Temporal lobe (tissue), 4 donors: ENCODE measurements at places on chromosomes 16 and 17. TPM values are rescaled to one million over a fixed set of nuclear protein-coding genes. Genes with fewer than 3 reads are reported as not detected.

Gene ANTKMT
- total RNA-seq = 12.3 TPM

Gene B4GALNT2
- not detected for total RNA-seq

Gene KRT33A
- total RNA-seq = not detected

Gene KCNJ12
- total RNA-seq = 0.74 TPM

Gene ALKBH5
- total RNA-seq = 41.8 TPM
